ENCODE measurements at places on chromosomes 4 and X. TPM values are rescaled to one million over a fixed set of nuclear protein-coding genes. Genes with fewer than 3 reads are reported as not detected.
A peak's percentile ranks its signal among the peaks of the same experiment; 100 is the strongest.

Gene PLXNB3
- 19.0 TPM for polyA plus RNA-seq

- H3K36me3 ChIP-seq, result no peaks in the 10 kb centered on the region
- H3K4me1 ChIP-seq, result peaks cover 18% of the 10 kb centered on the region
- no peak overlapping the region for H3K4me3 ChIP-seq
- DNase-seq, result no peak
- H3K27ac ChIP-seq, result no peak overlapping the region
These were observed 9.6 kb upstream of the EXOSC9 start for GRCh38 chr4:121791481-121791880.

DNA sequence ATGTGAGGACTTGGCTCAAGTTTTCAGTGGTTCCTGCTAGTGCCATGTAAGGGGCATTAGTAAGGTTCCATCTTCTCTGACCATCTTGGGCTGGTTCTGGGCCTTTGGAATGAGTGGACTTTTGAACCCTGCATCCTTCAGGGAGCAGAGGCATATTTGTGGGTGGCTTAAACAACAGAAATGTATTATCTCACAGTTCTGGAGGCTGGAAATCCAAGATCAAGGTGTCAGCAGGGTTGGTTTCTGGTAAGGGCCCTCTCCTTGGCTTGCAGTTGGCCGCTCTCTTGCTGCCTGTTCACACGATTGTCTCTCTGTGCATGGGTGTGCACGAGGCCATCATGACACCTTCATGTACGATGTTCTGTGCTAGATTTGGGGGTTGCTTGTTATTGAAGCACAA, 21.3 kb downstream of the CCKAR start:
- DNase-seq, result no peak
- H3K4me3 ChIP-seq, result no peak overlapping the region
- H3K27me3 ChIP-seq, result peaks cover 7% of the 10 kb centered on the region
- no peaks in the 10 kb centered on the region for H3K4me1 ChIP-seq
- H3K36me3 ChIP-seq, result no peaks in the 10 kb centered on the region

DNA sequence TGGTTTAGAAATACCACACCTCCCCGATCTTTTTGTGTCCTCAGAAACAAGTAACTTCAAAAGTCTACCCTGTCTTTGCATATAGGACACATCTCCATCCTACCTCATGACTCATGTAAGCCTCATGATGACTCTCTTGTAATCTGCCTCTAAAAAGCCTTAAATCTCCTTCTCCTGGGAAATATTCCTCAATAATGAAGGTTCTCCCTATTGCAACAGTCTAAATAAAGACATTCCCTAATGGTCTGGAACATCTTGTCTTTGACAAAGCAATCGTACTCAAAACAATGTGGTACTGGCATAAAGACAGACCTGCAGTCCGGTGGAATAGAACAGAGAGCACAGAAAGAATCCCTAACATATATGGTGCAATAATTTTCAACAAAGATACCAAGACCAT, 257.7 kb downstream of the OPHN1 start:
- H3K27ac ChIP-seq, result no peak overlapping the region
- no peak overlapping the region for H3K4me3 ChIP-seq
- H3K4me1 ChIP-seq, result peaks cover 2% of the 10 kb centered on the region
- no peaks in the 10 kb centered on the region for H3K27me3 ChIP-seq
- DNase-seq, result no peak

Gene BLTP1
- polyA plus RNA-seq, result 12.8 TPM

Gene TASL
- polyA plus RNA-seq, result not detected

- no peaks in the 10 kb centered on the region for H3K36me3 ChIP-seq
- H3K4me3 ChIP-seq, result no peak overlapping the region
- no peak overlapping the region for H3K27ac ChIP-seq
- no peak for DNase-seq
These were observed 19.5 kb downstream of the MID1IP1 start for GRCh38 chrX:38820751-38821150.

GRCh38 chr4:118076958-118077766, 42.9 kb downstream of the NDST3 start:
- H3K4me1 ChIP-seq, result no peaks in the 10 kb centered on the region
- peak; percentile 24 for DNase-seq
- no peak overlapping the region for H3K4me3 ChIP-seq
- no peaks in the 10 kb centered on the region for H3K36me3 ChIP-seq

Gene MAGEA8
- polyA plus RNA-seq, result not detected

DNA sequence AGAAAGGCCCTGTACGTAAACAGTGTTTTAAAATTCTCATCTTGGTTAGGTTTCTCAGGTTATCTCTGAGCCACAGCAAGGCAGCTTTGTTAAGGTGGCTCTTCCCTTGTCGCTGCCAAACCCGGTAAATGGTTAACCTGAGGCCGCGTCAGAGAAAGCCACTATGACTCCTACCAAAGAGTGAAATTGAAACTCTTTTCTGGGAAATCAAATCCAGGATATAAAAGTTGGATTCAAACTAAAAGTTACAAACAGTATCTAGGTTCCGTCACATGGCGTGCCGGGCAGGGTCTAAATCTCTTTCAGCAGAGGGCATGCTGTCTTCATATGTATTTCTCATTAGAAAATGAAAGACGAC, 433 bp downstream of the MMAA start:
- H3K4me1 ChIP-seq, result peaks cover 26% of the 10 kb centered on the region
- peak overlapping the region; percentile 98 for H3K27ac ChIP-seq
- DNase-seq, result no peak
- no peaks in the 10 kb centered on the region for H3K36me3 ChIP-seq
- peak overlapping the region; percentile 91 for H3K4me3 ChIP-seq
- no peaks in the 10 kb centered on the region for H3K27me3 ChIP-seq

Gene PABPC4L
- 0.37 TPM for polyA plus RNA-seq

Gene PPARGC1A
- not detected for polyA plus RNA-seq

DNA sequence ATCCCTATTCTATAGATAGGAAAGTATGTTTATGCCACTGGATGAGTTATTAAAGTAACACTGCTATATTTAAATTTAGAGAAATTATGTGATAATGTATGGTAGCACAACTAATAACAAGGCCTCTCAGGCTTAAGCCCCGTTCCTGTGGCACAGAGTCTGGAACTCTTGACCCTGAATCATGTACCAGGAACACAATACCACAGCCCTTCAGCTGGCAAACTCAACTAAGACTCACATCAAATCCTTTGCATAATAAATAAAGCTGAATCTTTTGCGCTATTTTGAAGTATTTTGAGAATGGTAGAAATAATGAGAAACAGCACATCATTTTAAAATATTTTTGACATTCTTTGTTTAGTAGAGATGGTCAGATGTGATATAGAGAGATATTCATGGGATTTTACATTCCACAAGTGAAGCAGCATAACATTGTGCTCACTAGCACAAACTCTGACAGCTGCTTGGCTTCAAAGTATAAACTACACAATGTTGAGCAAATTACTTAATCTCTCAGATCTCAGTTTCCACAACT, 478.4 kb upstream of the FAM241A start:
- DNase-seq, result no peak
- no peak overlapping the region for H3K4me3 ChIP-seq
- H3K27ac ChIP-seq, result no peak overlapping the region
- no peaks in the 10 kb centered on the region for H3K36me3 ChIP-seq

GRCh38 chr4:27357283-27357682, 496.6 kb downstream of the STIM2 start:
- H3K27me3 ChIP-seq, result no peaks in the 10 kb centered on the region
- no peaks in the 10 kb centered on the region for H3K36me3 ChIP-seq
- H3K27ac ChIP-seq, result no peak overlapping the region
- no peak overlapping the region for H3K4me3 ChIP-seq

Gene BMX
- polyA plus RNA-seq, result 49.8 TPM

Gene TCEAL8
- polyA plus RNA-seq, result 22.9 TPM

DNA sequence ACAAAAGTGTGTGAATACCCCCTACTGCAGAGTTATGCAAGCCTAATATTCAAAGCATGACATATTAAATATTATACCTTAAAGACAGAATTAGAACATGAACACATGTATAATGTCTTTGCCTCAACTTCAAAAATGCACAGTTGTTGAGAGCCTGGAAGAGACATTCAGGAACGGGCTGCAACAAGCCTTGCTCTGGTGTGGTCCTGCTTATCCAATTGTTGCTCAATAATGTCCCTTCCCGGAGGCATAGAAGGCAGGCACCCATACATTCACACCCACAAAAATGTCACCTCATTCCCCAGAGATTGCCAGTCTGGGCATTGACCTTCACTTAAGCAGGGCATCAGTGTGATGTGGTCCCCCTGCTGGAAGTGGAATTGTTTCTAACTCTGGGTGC, 238.8 kb downstream of the CBR4 start:
- no peak for DNase-seq
- H3K4me3 ChIP-seq, result no peak overlapping the region
- no peak overlapping the region for H3K27ac ChIP-seq

DNA sequence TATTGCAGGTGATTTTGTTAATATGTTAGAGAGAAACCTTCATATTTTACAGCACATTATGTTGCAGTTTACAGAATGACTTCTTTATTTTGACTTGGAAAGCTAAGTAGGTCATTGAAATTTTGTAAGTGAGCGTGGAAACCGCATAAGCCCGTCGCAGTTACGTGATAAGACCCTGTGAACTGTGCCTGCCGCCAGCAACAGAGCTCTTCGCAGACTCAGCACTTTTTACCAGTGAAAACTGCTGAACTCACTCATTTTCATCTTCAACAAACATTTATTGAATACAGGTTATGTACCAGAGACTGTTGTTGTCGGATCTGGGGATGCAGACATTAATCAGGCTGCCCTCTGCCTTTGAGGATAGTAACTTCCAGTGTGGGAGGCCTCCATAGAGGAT, 355.7 kb downstream of the HS3ST1 start:
- no peaks in the 10 kb centered on the region for H3K4me1 ChIP-seq
- H3K36me3 ChIP-seq, result no peaks in the 10 kb centered on the region
- H3K27me3 ChIP-seq, result no peaks in the 10 kb centered on the region
- DNase-seq, result no peak

Gene LRP2BP
- polyA plus RNA-seq, result 0.18 TPM

GRCh38 chrX:132676561-132677186, 187.8 kb upstream of the MBNL3 start:
- H3K4me1 ChIP-seq, result no peaks in the 10 kb centered on the region
- H3K36me3 ChIP-seq, result no peaks in the 10 kb centered on the region
- H3K4me3 ChIP-seq, result no peak overlapping the region

Gene LINC00632
- 4.8 TPM for polyA plus RNA-seq

Gene WDR44
- polyA plus RNA-seq, result 6.5 TPM

- H3K36me3 ChIP-seq, result no peaks in the 10 kb centered on the region
- no peak overlapping the region for H3K27ac ChIP-seq
- no peak for DNase-seq
- H3K4me3 ChIP-seq, result no peak overlapping the region
These were observed 9.4 kb downstream of the TASL start for GRCh38 chrX:30568136-30568535.

- H3K27me3 ChIP-seq, result no peaks in the 10 kb centered on the region
- no peaks in the 10 kb centered on the region for H3K36me3 ChIP-seq
- H3K4me1 ChIP-seq, result no peaks in the 10 kb centered on the region
- DNase-seq, result no peak
These were observed 40.1 kb upstream of the UGT8 start for GRCh38 chr4:114558446-114559020.

DNA sequence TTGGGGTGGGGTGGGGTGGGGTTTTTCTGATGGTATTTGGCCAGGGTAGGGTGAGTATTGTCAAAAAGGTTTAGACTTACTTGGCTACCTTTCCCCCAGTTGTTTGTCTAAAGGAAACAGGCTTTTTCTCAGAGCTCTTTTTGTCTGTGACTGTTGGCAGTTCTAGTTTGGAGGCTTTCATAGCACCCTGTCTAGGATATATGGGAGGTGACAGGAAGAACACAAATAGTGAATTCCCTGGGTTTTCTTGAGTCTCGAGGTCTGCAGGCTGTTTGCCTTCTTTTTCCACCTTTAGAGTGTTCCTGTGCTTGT, 13.5 kb downstream of the RPS6KA3 start:
- no peaks in the 10 kb centered on the region for H3K27me3 ChIP-seq
- H3K27ac ChIP-seq, result no peak overlapping the region
- no peaks in the 10 kb centered on the region for H3K4me1 ChIP-seq
- H3K4me3 ChIP-seq, result no peak overlapping the region
- no peaks in the 10 kb centered on the region for H3K36me3 ChIP-seq

Gene GAGE12J
- polyA plus RNA-seq, result not detected

GRCh38 chr4:44446801-44447562, 1.6 kb downstream of the KCTD8 start:
- DNase-seq, result no peak
- no peak overlapping the region for H3K27ac ChIP-seq
- no peak overlapping the region for H3K4me3 ChIP-seq
- H3K4me1 ChIP-seq, result peaks cover 10% of the 10 kb centered on the region
- H3K36me3 ChIP-seq, result no peaks in the 10 kb centered on the region
- H3K27me3 ChIP-seq, result peaks cover 25% of the 10 kb centered on the region
